Activated T-helper 1 cell treated with anti-CD3 and anti-CD28 coated beads, Interleukin-2, amount 50 U/mL, for 16 hours (primary cell): ENCODE measurements at places on chromosomes 16 and 17.

GRCh38 chr16:89324056-89325010 is 106.8 kb downstream of the ZNF778 start:
- no peak for DNase-seq

DNA sequence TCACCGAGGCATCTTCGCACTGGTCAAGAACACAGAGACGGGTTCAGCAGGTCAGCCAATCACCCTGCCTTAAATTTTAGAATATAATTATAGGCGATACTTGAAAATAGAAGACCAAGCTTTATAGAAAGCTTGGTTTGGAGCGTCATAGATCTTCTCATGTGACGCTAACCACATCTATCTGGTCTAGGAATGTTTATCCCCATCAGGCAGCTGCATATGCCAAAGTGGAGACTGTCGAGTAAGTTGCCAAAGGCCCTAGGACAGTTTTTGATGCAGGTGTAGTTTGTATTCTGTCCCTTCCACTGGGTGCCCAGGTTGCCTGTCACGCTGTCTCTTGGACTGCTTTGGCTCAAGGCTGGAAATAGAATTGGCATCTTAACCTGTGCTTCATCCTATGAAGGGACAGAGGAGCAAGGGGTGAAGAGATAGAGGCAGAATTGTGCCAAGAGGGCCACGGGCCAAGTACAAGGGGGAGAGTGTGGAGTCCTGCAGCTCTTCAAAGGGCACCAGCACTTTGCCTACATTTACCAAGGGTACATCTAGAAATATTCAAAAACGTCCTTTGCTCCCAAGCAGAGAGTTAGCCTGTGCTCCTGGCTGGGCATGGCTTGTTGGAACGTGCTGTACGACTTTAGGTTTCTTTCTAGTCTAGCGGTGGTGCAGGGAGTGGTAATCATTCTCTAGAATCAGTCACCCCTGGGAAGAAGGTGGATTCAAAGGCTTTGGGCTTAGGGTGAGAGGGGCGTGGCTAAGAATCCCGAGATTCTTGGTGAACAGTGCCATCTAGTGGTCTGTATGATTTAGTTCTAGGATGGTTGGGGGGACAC is 5.3 kb upstream of the WIPI1 start:
- peak; percentile 26 for DNase-seq

GRCh38 chr17:36524428-36524876 is 10.2 kb downstream of the MYO19 start:
- no peak for DNase-seq

GRCh38 chr17:78179372-78179771 is 7.5 kb downstream of the TK1 start:
- DNase-seq = no peak

DNA sequence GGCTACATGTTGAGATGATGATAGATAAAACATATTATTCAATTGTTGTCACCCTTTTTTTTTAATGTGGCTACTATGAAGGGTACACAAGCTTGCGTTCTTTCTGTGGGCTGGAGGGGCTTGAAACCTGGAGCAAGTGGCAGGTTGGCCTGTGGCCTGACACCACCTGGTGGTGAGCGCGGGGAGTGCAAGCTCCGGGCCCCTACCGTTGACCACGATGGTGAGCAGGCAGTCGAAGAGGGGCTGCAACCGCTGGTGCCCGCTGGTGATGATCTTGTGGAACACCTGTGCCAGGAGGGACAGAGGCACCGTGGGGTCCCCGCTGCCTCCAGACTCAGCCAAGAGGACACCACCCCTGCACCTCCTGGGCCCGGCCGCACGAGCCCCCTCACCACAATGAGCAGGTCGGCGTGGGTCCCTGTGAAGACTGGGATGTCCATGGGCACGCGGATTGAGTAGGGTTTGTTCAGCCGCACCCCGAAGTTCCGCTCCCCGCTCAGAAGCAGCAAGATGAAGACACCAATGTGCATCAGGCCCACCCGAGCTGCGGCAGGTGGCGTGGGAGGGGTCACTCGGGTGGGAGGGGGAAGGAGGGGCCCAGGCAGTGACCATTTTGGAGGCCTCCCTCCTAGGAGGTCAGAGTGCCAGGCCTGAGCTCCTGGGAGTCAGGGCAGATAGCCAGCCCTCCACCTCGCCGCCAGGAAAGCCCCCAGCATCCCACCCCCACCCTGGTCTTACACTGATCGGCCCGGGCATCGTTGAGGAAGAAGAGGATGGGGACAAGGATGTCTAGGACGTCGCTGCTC is 14.4 kb downstream of the HID1 start:
- peak; percentile 62 for DNase-seq

DNA sequence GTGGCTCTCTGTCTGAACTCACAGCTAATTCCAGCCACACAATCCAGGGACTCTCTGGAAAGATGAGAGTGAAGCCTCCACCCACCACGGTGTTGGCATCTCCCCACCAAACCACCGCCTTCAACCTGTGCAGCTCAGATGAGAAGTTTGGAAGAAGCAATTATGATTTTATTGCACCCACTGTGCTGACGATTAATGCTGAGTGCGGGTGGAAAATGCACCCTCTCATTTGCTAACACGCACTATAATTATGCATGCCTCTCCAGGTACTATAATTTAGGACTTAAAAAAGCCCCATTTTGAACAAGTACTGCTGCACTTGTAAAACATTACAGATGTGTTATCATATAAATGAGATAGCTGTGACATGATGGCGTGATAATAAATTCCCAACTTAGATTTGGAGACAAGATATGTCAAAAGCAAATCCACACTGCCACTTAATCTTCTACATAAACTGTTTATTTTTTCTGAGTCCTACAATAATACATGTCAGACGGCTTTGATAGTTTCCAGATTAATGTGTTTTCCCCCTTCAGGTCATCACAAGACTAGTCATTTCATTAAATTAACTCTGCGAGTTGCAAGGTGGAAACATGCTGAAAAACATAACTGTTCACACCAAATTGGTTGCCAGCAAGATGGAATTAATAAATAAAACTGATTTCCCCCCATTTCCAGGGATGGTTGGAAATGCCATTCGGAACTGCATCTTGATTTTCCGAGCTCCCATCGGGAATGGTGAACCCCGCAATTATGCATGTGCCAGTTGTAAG is 466.5 kb upstream of the MAF start:
- DNase-seq = no peak

DNA sequence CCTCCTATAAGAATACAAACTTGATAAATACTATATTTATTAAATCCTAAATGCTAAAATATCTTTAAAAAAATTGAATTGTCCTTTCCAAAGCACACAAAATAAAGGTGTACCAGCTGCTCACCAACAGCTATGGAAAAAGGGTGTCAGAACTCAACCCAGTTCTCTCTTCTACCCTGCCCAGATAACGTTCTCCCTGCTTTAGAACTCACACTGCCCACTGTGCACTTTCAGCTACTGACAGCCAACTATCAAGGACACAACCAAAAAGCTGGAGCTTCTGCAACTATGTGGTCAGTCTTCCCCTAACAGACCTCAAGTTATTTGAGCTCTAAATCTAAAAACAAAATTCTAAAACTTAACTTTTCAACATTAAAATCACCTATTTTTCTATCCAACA is 13.7 kb downstream of the AP1G1 start:
- DNase-seq = no peak
